Placental epithelial cell (primary cell): ENCODE measurements at places on chromosomes 7 and 10. TPM values are rescaled to one million over a fixed set of nuclear protein-coding genes. Genes with fewer than 3 reads are reported as not detected.

The EVX1 gene
- total RNA-seq, result not detected in 2 replicates

The OR13A1 gene
- 0.22 TPM in 1 of 2 replicates, not detected in the other for total RNA-seq

The RAB11FIP2 gene
- 22.8 and 23.2 TPM in 2 replicates for total RNA-seq

The ANXA8 gene
- 734 and 768 TPM in 2 replicates for total RNA-seq

The CALCR gene
- not detected in 2 replicates for total RNA-seq

The MBL2 gene
- total RNA-seq, result not detected in 2 replicates

The COBL gene
- under 0.01 and 0.11 TPM in 2 replicates for total RNA-seq

The MYH16 gene
- total RNA-seq, result under 0.01 TPM in 1 of 2 replicates, not detected in the other

The PDE6C gene
- total RNA-seq, result not detected in 2 replicates

The RARRES2 gene
- 0.79 TPM in 1 of 2 replicates, not detected in the other for total RNA-seq

The AHR gene
- 5.9 and 12.3 TPM in 2 replicates for total RNA-seq

The GARIN1A gene
- 0.76 and 1.2 TPM in 2 replicates for total RNA-seq

The TMEM196 gene
- not detected in 2 replicates for total RNA-seq

The CALHM3 gene
- total RNA-seq, result 0.22 and 0.39 TPM in 2 replicates

The ARHGEF5 gene
- total RNA-seq, result 29.1 and 55.1 TPM in 2 replicates

The LIPF gene
- total RNA-seq, result not detected in 2 replicates

The ZNF862 gene
- 10.0 and 17.7 TPM in 2 replicates for total RNA-seq

The TMEM270 gene
- not detected in 2 replicates for total RNA-seq

The PTER gene
- 9.4 and 16.1 TPM in 2 replicates for total RNA-seq

The DBF4 gene
- 8.6 and 17.4 TPM in 2 replicates for total RNA-seq
